ENCODE measurements at places on chromosomes 5 and 9.

DNA sequence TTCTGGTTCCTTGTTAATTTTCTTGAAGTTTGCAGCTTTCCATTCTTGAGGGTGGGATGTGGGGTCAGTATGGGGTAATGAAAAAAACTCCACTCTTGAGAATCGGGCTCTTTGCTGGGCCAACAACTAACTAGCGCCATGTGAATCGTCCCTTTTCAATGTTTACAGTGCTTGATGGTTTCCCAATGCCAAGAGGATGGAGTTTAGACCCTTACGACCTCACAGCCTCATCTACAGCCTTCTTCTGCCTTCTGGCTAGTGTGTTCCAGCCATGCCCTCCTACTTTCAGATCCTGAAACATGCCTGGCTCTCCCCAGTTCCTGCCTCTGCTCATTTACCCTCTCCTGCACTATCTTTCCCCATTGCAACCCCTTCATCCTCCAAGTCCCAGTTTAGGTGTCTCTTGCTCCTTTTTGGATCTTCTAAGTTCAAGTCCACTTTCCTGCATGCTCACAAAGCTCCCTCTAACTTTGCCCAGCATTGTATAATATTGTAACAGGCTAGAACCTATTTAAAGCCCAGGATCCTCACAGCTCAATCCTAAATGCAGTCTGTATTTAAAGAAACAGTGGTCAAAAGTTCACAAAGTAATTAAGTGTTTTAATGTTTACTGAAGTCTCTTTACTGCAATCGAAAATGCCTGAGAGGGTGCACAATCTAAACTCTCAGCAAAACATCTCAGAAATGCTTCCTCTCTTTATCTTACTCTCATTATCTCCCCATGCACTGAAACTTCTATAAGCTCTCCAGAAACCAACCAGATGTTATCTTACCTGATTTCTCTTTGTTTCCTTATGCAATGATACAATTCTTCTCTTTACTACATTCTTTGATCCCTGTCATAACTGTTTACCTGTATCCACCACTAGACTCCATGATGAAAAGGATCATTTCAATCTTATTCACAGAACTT lies 20.6 kb upstream of the CAST start:
- DNase-seq: no peak

DNA sequence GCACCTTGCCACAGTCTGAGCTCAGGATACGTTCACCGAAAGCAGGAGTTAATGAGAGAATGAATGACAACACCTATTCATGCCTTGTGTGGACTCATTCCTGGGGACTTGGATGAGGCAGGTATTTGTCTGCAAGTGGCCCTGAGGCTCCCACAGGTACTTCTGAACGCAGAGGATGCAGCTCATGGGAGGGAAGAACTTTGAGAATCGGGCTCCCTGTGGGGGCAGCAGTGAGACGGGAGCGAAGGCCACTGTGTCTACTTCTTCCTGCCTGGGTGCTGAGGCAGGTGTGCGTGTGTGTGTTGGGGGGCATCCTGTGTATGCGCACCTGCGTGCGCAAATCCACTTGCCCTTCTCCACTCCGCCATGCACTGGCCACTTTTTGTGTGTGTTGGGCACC lies 42.2 kb downstream of the PTPN3 start:
- DNase-seq: no peak

DNA sequence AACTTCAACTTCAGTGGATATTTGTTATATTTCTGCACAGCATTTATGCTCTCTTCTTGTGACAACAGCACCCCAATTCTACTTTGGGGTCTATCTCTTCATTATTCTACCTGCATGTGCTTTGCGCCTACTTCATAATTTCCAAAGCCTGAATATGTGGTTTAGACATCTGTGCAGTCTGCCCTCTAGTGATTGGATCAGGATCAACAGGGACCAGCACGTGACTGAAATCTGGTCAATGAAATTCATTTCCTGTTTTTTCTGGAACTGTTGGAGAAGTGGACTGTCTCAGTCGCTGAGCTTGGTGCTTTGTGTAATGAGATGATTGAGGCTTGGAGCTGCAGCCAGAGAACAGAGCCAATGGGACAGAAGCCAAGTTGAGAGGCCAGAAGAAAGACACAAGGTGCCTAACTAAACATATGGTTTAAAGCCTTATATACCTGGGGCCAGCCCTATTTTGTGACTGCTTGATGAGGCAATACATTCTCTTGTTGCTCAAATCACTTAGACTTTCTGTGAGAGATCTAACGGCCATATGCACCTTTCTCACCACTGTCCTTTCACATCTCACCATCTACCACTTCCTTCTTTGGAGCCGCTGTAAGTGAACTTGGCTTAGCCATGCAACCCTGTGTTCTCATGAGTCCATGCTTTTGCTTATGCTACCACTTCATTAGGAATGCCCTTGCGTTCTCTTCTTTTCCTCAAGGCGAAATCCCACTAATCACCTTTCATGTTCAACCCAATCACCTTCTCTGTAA lies 68.8 kb upstream of the PPP2R2B start:
- DNase-seq: no peak

GRCh38 chr5:100840370-100840769 lies 62.7 kb downstream of the ST8SIA4 start:
- no peak for DNase-seq

DNA sequence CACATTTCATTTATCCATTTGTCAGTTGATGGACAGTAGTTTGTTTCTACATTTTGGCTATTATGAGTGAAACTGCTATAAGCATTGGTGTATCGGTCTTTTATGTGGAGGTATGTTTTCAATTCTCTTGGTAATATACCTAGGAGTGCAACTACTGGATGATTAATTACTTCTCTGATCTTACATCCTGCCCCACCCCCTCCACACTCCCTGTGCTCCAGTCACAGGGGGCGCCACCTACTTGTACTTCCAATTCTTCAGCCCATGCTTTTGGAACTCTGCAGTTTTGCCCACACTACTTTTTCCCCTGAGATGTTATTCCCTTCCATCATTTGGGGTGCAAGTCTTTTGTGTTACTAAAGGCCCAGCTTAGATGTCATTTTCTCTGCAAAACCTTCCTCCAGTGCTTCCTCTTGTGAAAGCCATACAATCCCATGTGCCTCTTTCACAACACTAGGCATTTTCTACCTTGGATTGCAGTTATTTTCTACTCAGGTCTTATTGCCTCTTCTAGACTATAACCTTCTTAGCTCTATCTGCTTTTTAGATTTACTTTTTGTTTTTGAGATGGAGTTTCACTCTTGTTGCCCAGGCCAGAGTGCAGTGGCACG lies 42.1 kb downstream of the SEC61B start:
- no peak for DNase-seq

All from mucosa of descending colon (tissue), 3 donors.